ENCODE measurements at places on chromosomes 2 and 18.

DNA sequence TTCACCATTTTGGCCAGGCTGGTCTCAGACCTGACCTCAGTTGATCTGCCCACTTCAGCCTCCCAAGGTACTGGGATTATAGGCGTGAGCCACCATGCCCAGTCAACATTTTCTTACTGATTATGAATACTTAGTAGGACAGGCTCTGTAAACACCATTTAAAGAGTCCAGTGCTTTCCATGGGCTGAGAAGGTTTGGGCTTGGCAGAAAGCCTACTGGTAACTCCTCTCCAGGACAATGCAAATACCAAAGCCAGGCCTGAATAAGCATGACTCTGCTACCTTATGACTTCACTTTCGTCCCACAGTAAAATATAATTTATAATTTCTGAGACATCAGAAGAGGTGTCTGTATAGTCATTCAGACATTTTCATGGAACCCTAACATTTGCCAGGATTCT is 60.2 kb upstream of the FAM117B start:
- no peak for DNase-seq

GRCh38 chr2:30958918-30959265 is 151.6 kb upstream of the CAPN13 start:
- no peak for DNase-seq

- DNase-seq, result no peak
Measured at GRCh38 chr2:10297959-10298531, 4.7 kb upstream of the HPCAL1 start.

DNA sequence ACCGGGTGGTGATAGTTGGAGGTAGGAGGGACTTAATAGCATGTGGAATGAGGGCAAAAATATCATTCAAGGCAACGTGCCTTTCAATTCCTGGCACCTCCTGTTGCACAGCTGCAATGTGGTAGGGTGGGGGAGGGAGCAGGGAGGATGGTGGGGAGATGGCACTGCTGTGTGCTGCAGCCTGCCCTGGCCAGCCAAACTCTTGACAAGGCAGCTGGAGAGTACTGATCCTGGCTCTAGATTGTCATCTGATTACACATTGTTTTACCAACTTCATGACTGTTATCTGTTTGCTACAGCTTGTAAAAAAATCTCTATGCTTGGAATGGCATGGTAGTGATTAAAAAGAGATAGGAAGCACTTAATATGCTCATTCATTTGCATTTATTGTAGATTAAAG is 47.7 kb downstream of the PLCL1 start:
- DNase-seq, result no peak

- no peak for DNase-seq
Measured at GRCh38 chr2:100773538-100773937, 46.4 kb upstream of the NPAS2 start.

GRCh38 chr2:68388772-68389171 is 23.7 kb downstream of the PLEK start:
- no peak for DNase-seq

DNA sequence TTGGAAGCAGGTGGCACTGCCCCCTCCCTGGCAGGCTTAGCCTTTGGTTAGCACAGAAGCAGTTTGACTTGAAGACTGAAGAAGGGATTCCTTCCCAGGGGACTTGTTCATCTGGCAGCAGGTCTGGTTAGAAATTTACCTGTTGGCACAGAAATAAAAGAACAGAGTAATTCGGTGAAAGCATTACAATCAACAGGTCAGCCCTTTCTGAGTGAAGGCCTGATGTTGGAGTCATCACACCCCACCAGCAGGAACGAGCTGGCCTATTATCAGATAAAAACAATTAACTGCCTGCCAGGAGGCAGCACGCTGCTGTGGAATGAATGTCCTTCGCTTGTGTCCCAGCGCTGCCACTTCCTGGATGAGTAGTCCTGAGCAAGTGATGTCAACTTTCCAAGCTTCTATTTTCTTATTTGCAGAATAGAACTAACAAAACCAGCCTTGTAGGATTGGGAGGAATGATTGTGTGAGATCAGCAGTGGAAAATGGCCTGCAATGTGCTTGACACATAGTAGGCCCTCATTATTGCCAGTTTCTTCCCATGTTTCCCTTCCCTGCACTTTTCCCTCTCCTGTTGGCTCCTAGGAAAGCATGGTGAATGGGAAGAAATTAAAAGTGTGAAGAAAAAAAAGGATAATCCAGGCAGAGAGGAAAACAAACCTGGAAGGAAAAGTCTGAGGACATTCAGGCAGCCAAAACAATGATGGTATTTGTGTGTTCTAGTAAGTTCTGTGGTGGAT is 29.0 kb downstream of the LGALSL start:
- no peak for DNase-seq

GRCh38 chr2:128012698-128013097 is 15.2 kb downstream of the SAP130 start:
- no peak for DNase-seq

- DNase-seq, result no peak
Measured at GRCh38 chr2:233130024-233130423, 69.9 kb downstream of the INPP5D start.

DNA sequence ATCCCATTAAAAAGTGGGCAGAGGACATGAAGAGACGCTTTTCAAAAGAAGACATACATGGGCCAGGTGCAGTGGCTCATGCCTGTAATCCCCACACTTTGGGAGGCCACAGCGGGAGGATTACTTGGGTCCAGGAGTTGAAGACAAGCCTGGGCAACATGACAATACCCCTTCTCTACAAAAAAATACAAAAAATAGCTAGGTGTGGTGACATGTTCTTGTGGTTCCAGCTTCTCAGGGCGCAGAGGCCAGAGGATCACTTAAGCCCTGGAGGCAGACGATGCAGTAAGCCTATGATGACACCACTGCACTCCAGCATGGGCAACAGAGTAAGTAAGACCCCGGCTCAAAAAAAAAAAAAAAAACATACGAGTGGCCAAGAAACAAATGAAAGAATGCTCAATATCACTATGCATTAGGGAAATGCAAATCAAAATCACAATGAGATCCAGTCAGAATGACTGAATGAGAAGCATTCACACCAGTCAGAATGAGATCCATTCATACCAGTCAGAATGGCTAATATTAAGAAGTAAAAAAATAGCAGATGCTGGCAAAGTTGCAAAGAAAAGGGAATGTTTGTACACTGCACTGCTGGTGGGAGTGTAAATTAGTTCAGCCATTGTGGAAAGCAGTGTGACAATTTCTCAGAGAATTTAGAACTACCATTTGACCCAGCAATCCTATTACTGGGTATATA is 550.2 kb upstream of the SLC39A10 start:
- no peak for DNase-seq

GRCh38 chr2:30465171-30465545 is 18.1 kb downstream of the LCLAT1 start:
- no peak for DNase-seq

- no peak for DNase-seq
Measured at GRCh38 chr18:5884375-5884774, 10.9 kb downstream of the TMEM200C start.

- no peak for DNase-seq
Measured at GRCh38 chr2:73851274-73851673, 22.5 kb downstream of the STAMBP start.

- no peak for DNase-seq
Measured at GRCh38 chr2:231991664-231992063, 30.2 kb downstream of the DIS3L2 start.

DNA sequence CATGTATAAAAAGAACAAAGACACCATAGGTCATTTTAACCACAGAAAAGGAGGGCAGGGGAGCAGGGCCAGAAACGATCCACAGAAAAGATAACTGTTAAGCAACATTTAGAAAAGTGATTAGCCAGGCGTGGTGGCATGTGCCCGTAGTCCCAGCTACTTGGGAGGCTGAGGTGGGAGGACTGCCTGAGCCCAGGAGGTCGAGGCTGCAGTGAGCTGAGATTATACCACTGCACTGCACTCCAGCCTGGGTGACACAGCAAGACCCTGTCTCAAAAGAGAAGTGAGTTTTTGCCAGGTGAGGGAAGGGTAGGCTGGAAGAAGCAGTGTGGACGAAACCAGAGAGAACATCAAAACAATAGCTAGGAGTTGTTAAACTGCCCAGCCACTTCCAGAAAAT is 3.3 kb downstream of the WDR12 start:
- DNase-seq, result no peak

DNA sequence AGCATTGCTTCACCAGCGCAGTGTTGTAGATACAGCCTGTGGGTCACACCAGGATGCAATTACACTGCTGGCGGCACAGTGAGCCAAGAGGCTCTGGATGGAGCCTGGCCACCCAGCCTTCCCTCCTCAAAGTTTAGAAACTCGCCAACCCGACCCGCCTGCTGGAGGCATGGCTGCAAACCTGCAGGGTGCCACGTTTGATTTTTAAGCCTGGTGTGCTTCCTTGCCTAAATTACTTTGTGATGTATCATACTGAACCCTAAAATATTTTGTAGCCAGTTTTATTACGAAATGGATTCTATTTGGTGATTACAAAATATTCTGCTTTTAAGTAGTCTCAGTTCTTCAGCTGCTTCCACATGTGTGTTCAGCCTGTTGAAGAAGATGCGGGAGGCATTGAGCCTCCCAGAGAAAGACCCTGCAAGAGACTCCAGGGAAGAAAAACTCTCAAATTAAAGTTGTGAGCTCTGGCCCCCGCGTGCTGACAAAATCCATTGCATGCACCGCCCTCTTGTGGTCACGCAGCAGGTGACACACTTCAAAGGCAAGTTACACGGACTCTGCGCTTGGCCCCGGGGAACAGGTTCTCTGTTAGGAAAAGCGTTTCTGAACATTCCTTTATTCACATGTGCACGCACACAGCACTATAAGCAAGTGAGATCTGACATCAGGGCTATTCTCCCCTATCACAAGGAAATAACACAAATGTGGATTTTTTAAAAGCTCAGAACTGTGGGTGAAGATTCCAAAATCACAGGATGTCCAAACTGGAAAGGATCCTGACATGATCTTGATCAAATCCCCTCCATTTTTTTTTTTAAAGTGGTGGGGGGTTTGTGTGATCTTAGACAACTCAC is 63.0 kb upstream of the TWIST2 start:
- peak; percentile 28 for DNase-seq

DNA sequence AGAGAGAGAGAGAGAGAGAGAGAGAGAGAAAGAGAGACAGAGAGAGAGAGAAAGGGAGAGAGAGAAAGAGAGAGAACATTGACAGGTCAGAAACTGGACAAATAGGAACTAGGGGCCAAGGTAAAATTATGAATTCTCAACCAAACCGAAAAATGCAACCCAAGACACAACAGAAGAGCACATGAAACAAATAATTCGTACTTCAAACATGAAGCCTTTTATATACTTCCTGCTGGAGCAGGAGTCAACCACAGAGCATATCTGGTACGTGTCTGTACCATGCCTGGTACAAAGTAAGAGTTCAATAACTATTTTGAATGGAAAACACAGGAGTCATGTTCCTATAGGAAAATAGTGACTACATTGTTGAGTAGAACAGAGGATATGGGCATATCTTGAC is 6.5 kb upstream of the VPS54 start:
- no peak for DNase-seq

DNA sequence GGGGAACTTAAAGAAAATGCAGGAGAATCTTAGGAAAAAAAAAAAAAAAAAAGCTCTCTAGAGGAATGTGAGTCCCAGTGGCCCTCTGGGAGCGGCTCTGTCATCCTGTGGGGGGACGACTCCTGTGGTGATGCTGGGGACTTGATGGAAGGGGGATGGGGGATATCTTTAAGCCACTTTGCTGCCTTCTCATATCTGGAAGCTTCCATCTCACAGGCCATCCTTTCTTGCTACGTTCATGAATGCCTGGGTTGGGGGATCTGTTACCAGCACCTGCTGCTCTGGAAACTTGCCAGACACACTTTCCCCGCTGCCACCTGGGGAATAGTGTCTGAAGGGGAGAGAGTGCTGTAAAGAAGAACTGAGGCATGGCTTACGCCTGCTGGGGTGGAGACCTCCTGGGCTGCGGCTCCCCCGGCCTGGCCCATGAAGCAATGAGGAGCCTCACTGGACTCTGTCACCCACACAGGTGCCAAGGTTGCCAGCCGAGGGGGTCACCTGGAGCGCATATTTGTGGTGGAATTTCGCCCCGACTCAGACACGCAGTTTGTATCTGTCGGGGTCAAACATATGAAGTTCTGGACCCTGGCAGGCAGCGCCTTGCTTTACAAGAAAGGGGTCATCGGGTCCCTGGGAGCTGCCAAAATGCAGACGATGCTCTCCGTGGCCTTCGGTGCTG is 92.8 kb downstream of the RTN4 start:
- no peak for DNase-seq

GRCh38 chr2:114526841-114527240 is 84.4 kb downstream of the DPP10 start:
- DNase-seq, result no peak

DNA sequence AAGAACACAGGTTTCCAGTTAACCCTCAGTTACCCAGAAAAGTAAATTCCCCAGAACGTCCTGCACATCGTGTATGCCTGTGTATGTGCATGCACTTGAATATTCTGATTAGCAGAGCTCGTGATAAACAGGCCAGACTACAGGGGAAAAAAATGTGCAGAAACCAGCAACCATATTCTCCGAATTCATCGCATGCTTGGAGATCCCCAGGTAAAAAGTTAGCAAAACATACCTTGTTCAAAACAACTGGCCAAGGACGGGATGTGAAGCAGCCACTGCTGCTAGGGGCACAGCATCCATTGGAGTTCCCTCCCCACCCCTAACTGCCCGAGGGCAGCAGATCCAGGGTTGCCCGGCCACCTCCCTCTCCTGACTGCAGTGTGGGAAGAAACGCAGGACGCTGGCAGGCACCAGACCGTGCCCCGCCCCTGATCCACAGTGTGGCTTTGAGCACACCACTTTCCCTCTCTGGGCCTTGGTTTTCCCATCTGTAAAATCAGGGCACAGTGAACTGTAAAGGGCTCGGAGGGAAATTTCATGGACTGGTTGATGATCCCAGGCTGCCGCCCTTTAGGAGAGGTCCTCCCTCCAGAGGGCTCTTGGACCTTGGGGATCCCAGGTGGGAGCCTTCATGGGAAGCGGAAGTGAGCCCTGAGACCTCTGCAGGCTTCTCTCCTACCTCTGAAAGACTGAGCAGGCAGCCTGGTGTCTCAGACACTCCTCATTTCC is 11.9 kb upstream of the ARID5A start:
- no peak for DNase-seq

GRCh38 chr2:5391362-5391761 is 300.8 kb upstream of the SOX11 start:
- no peak for DNase-seq

- DNase-seq, result no peak
Measured at GRCh38 chr18:63725682-63726480, 23.1 kb downstream of the SERPINB11 start.

- no peak for DNase-seq
Measured at GRCh38 chr2:43186679-43187374, 39.6 kb downstream of the ZFP36L2 start.

- no peak for DNase-seq
Measured at GRCh38 chr2:98160554-98160953, 73.6 kb downstream of the VWA3B start.
